Esophagus muscularis mucosa (tissue), 4 donors: ENCODE measurements at places on chromosomes 4 and X. TPM values are rescaled to one million over a fixed set of nuclear protein-coding genes. Genes with fewer than 3 reads are reported as not detected.

DNA sequence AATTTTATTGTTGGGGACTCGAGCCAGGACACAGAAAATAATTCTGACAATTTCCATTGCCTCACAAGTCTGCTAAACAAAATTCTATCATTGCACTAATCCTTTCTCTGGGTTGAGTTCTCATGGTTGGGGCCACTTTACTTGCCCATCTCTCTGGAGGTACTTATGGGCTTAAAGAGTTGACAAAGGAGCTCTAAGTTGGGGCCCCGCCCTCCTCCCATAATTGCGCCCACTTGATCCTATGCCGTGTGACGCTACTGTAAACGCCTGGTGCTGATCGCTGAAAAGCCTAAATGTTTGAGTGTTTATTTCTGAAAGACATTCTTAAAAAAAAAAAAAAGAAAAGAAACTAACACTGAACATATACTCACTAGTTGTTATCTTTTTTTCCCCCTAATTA lies 103.0 kb downstream of the TENM3 start:
- no peak for DNase-seq

- no peak for DNase-seq
These were observed 1.4 kb upstream of the VEGFC start for GRCh38 chr4:176794151-176794550.

GRCh38 chr4:169039251-169039954 lies 29.3 kb upstream of the CBR4 start:
- no peak for DNase-seq

- DNase-seq = no peak
These were observed 177.3 kb downstream of the NSUN7 start for GRCh38 chr4:40927074-40927473.

- DNase-seq = no peak
These were observed 26.3 kb downstream of the EFHC2 start for GRCh38 chrX:44317181-44317580.

Gene ERAS
- not detected for total RNA-seq

- no peak for DNase-seq
These were observed 839.9 kb downstream of the RAB28 start for GRCh38 chr4:12644261-12644660.

GRCh38 chrX:20639115-20639514 lies 372.4 kb upstream of the RPS6KA3 start:
- DNase-seq = no peak

GRCh38 chr4:84907145-84907544 lies 59.3 kb downstream of the WDFY3 start:
- no peak for DNase-seq

- DNase-seq = no peak
These were observed 37.8 kb downstream of the MAGEA1 start for GRCh38 chrX:153216926-153217325.

Gene RNF175
- total RNA-seq = not detected

DNA sequence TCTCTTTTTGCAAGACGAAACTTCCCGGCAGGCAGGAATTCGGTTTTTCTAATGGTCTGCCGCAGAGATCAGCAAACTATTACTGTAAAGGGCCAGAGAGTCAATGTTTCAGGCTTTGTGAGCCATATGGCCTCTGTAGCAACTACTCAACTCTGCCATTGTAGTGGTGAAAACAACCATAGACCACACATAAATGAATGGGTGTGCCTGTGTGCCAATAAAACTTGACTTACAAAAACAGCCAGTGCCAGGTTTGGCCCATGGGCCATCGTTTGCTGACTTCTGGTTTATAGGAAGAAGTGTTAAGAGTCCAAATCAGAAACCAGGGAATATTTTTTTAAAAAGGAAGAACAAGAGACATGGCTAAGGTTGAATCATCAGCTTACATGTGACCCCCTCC lies 163.0 kb downstream of the SH3KBP1 start:
- DNase-seq = no peak

GRCh38 chrX:11791090-11791489 lies 33.1 kb downstream of the MSL3 start:
- no peak for DNase-seq

- no peak for DNase-seq
These were observed 5.5 kb upstream of the HSPA4L start for GRCh38 chr4:127776620-127777019.

Gene ABCG2
- total RNA-seq = 2.2 TPM

- no peak for DNase-seq
These were observed 77.4 kb upstream of the BMPR1B start for GRCh38 chr4:94680176-94680862.

GRCh38 chrX:52346174-52347165 lies 22.4 kb upstream of the XAGE2 start:
- DNase-seq = no peak

Gene CDS1
- 0.99 TPM for total RNA-seq

DNA sequence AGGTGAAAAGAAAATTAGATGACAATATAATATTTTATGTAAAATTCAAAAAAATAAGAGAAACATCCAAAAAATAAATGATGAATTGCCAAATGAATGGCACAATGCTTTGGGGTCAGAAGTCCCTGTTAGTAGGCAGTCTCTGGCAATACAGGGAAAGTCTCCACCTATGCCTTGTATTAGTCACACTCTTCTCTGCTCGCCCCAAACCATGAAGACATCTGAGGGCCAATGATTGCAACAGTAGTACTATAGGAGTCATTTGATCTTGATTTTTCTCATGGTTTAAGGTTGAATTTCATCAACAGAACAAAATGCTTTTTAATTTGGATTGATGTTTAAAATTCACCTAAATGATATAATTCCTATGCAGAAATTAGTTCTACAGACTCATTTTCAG lies 3.9 kb upstream of the PRSS12 start:
- DNase-seq = no peak

DNA sequence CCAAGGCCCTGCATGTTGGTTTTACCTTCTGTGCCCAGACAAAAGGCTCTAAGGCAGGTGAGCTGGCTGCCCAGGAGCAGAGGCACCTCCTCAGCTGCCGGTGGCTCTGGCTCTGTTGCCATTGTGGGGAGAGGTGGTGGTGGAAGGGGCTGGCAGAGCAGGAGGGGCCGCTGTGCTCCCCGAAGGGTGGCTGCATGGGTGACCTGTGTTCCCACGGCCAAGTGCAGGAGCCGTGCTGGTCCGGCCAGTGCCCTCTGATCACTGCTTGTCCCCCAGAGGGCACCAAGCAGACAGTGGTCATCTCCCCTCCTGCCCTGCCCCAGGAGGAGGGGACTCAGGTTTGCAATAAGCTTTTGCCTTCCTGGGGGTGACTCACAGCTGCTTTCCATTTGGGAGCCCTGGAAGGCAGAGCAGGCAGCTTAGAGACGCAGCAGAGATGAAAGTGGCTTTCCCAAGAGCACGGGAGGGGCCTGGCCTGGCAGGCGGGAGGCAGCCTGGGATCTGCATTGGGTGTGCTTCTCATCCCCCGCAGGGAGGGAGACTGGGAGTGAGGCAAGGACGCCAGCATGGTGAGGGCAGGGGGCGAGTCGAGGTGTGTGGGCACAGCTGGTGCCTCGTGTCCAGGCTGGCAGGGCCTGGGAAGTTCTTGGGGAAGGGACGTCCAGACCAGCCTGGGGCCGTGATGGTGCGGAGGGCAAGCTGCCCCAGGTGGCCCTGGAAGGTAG lies 28.7 kb downstream of the DOK7 start:
- DNase-seq = no peak

DNA sequence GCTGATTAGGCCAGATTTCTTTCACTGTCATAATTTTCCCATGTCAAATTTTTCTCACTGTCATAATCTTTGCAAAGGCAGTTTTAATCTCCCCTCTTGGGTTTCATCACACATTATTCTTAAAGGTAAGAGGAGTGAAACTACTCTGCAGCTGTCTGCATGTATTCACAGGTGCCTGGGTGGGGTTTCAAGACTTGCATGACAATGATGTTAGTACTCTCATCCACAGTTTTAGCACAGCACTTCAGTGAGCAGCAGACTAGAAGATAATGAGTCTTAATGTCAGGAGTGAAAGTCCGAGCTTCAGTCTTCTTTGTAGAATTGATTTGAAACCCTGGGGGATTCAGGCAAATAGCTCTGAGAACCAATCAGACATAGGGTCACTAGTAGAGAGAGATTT lies 182.5 kb upstream of the GALNT7 start:
- DNase-seq = no peak

DNA sequence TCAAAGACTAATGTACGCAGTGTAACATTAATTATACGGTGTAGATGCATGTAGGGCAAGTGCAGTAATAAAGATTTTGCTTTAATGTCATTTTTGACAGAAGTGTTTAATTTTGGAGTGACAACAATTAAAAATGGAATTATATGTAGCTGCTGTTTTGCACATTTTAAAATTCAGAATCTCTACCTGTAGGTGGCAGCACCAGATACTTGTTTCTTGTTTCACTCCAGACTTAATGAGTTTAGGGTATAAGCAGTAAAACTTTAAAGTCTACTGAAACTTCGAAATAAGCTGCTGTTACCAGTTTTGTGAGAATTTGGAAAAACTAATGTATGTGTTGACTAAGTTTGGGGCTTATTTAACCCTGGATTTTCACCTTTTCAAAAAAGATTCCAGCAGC lies 144.9 kb downstream of the POLA1 start:
- DNase-seq = no peak

Gene NR3C2
- total RNA-seq = 14.6 TPM

- no peak for DNase-seq
These were observed 9.3 kb downstream of the CETN2 start for GRCh38 chrX:152821145-152821765.

Gene MAGED4
- 4.6 TPM for total RNA-seq

Gene GATA1
- not detected for total RNA-seq

DNA sequence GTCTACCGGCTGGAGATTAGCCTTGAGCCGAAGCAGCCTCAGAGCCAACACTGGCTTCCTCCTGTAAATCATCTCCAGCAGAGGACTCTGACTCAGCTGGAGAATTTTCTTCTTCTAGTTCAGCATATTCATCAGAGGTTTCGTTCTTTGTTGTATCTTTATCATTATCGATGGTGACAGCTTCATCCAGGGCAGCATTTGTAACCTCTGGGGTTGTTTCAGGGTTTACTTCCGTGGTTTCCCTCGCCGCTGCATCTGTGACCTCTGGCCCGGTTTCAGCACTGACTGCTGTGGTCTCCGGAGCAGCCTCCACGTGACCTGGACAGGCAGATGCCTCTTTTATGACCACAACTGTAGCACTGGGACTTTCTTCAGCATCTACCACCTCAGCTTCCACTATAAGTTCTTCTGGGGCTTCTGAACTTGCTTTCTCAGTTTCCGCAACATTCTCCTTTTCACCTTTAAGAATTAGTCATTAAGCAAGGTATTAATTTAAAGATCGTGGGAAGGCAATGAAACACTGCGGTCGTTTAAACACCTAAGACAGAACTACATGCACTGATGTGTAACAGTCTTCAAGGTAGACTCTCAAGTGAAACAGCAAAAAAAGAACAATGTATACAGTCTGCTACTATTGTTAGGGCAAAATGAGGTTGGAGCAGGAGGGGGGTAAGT lies 13.3 kb downstream of the MGARP start:
- DNase-seq = no peak

DNA sequence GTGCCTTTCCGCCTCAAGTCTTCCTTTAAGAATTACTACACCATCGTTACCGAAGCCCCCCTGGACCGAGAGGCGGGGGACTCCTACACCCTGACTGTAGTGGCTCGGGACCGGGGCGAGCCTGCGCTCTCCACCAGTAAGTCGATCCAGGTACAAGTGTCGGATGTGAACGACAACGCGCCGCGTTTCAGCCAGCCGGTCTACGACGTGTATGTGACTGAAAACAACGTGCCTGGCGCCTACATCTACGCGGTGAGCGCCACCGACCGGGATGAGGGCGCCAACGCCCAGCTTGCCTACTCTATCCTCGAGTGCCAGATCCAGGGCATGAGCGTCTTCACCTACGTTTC lies 2.2 kb downstream of the PCDH10 start:
- DNase-seq = no peak

Gene ERCC6L
- not detected for total RNA-seq

Gene MCF2
- total RNA-seq = 0.33 TPM

DNA sequence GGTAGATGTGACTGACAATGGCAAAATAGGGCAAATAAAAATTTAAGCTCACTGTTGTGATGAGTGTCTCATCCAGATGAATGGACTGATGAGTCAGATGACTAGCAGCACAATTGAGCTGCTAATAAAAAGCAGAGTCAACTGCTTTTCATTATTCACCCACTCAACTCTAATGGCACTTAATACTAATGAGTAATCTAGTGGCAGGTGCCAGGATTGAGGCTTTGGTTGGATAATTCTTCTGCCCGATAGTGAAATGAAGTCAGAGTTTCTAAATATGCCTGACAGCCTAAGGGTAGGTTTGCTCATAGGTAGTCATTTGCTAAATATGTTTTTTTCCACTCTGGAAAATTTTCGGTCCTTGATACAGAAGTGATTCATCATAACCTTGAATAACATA lies 10.4 kb downstream of the OGT start:
- no peak for DNase-seq

Gene LPAR4
- total RNA-seq = 2.1 TPM

DNA sequence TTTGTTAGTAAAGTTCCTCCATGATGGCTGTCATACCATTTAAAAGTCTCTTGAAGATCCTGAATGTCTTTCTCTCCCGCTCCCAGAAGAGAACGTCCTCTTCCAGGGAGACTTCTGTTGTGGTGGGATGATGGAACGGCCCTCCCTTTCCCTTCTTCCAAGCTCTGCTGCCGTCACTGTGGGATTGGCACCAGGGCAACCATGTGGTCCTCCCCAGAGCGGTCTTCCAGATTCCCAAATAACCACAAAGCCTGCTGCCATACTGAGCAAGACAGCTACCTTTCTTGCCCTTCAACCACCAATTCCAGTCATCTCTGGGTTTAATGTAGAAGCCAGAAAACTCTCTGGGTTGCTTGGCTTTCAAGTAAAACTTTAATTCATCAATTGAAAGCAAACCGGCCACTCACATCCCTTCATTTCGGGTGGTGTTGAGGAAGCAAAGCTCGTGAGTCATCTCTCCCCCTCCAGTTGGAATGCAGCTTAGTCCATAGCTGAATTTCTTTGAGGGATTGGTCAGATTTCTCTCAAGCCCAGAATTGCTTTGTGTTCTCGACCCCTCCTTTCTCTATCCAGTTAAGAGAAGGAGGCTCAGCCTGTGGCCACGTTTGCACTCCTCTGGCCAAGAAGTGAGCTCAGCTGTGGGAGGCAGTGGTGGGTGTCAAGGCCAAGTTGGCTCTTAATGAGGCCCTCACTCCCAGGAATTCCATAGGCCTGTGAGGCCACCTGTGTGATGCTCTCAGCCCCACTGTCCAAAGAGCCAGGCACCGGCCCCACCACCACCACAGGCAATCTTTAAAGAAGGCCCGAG lies 36.9 kb downstream of the FHDC1 start:
- no peak for DNase-seq

- no peak for DNase-seq
These were observed 80.5 kb downstream of the PHOX2B start for GRCh38 chr4:41668024-41668423.

Gene BMX
- total RNA-seq = 2.9 TPM

GRCh38 chr4:169987327-169988228 lies 38.6 kb downstream of the MFAP3L start:
- DNase-seq = no peak
